SJCRH30 (cell line): ENCODE measurements at places on chromosomes 4 and X. TPM values are rescaled to one million over a fixed set of nuclear protein-coding genes. Genes with fewer than 3 reads are reported as not detected.
A peak's percentile ranks its signal among the peaks of the same experiment; 100 is the strongest.

GRCh38 chrX:23662187-23662586, 5.1 kb upstream of the PRDX4 start:
- no peak for DNase-seq

DNA sequence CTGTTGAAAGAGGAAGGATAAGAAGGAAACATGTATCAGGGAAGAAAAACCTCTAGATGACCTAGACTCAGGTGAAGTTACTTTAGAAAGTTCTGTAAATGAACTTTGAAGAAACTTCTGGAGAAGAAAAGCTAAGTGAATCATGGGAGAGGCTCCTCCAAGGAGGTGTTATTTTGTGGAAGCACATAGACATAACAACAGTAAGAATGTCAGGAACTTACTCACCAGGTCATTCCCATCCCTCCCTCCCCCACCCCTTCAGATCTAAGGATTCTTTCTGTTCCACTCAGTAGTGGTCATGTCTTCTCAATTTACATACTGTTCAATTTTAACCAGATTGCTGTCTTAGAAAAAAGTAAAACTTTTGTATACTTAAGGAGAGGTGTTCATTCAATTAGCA, 310.5 kb upstream of the DDX53 start:
- DNase-seq = no peak

NAP1L3 gene
- total RNA-seq = 0.47 and 0.66 TPM in 2 replicates

KCTD8 gene
- total RNA-seq = not detected in 2 replicates

TMEM150C gene
- 0.65 and 0.66 TPM in 2 replicates for total RNA-seq

GRCh38 chr4:48642421-48643374, 137.4 kb downstream of the FRYL start:
- no peak for DNase-seq

DNA sequence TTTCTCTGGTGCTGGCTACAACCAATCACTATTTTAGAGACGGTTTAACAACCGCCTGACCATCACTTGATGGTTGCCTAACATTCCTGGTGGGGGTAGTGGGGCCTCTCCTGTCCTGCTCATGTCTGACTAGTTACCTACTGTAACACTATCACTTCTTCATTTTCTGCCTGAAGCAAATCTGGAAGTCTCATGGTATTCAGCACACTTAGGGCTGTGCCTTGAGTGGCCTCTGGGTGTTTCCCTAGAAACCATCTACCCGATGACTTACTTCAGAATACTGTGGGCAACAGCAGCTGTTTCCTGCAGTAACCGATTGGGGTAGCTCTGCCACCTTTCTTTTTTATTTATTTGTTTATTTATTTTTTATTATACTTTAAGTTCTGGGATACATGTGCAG, 880.1 kb upstream of the INTU start:
- DNase-seq = peak; percentile 15

GTPBP6 gene
- 29.6 and 37.0 TPM in 2 replicates for total RNA-seq

PRDM8 gene
- 1.5 and 2.5 TPM in 2 replicates for total RNA-seq

DNA sequence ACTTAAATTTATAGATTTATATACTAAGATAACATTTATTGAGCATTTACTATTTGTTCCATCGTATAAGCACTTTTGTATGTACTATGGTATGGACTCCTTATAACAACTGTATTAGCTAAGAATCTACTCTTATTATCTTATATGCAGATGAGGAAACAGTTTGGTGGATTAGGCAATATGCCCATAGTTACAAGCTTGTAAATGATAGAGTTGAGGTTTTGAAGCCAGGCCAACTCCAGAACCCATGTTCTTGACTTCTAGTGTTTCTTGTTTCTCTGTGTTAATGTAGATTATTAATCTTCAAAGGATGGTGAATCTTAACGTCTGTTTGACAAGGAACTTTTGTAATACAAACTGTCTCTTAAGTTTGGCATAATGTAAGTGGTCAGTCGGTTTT, 71.3 kb downstream of the STIM2 start:
- DNase-seq = no peak

GPAT3 gene
- 2.4 and 2.6 TPM in 2 replicates for total RNA-seq
